ENCODE measurements at places on chromosomes 3 and 15.

GRCh38 chr15:71629781-71630474 is 180.4 kb upstream of the NR2E3 start:
- DNase-seq = no peak

- DNase-seq = no peak
Measured at GRCh38 chr15:47711655-47712054, 5.7 kb upstream of the SEMA6D start.

GRCh38 chr3:113038328-113038727 is 47.5 kb downstream of the GTPBP8 start:
- no peak for DNase-seq

DNA sequence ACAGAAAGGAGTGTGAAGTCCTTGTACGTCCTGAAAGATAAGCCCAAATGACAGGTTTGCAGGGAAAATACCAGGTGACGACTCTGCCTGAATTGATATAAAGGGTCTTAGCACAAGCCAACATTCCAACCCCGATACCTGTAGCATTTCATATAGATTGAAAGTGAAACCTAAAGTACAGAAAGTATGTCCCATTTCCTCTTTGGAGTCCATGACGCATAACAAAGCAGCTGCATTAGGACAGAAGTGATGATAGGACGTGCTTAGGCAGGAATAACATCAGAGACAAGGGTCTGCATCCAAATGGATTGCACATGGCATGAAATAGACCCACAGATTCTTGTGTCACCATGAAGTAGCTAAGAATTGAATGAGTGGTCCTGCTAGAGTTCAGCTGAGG is 187.0 kb upstream of the ROBO1 start:
- no peak for DNase-seq

DNA sequence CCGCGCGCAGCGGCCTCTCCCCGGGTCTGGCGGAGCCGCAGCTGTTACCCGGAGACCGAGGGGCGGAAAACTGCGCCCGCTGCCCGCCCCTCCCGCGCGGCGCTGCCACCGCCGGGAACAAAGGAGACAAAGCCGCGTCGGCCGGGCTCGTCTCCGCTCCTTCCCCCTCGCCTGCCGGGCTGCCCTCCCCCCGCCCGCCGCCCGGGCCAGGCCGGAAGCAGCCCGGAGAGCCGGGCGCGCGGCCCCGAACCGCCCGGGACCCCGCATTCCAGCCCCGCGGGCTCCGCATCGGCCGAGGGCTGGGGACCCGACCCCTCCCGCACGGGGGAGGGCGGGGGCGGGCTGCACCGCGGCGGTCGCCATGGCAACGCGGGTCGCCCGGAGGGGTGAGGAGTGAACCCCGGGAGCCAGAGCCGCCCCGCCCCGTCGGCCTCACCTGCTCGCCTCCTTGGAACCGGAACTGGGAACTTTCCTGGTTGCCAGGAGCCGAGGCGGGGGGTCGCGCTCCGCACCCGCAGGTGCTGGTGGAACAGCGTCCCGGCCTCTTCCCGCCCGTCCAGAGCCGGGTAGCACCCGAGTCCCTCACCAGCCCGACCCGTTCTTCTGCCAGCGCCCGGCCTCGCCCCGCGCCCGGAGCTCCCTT is 448 bp downstream of the PLXNB1 start:
- peak; percentile 74 for DNase-seq

DNA sequence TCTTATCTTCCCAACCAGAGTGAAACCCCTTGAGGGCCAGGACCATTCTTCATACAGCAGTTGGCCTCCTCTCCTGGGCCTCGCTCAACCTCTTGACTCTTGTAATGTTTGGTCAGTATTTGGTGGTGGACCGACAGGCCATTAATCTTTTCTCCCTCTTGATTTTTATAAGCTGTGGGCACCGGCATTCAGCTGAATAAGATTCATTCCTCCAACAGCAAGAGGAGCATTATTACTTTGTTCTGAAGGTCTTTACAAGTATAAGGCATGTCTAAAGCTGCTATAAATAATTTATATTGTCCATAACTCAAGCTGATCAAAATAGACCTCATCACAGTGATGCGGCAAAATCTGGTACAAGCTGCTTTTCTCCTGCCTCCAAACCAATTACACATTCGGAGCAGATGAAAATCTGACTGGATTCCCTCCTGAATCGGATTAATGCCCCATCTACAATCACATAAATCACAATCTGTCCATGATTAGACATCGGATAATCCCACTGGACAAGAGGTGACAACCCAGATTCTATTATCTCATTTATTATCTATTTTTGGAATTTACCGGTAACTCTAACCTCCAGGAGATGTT is 8.4 kb upstream of the ISL2 start:
- DNase-seq = no peak

DNA sequence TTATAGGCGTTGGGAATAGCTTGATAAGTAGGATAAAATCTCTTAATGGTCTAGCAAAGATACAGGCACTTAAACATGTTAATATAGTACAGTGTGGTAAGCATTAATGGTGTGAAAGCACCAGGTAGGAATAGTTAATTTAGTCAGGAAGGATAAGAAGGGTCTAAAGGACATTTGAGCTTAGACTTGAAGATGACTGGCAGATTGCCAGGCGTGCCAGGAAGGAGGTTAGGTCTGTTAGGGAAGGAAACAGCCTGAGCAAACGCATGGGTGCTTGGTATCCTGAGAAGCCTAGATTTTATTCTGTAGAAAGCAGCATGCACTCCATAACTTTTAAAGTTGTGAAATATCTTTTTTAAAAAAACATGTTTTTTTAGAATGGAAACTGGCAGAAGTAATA is 17.7 kb downstream of the SEC62 start:
- DNase-seq = no peak

DNA sequence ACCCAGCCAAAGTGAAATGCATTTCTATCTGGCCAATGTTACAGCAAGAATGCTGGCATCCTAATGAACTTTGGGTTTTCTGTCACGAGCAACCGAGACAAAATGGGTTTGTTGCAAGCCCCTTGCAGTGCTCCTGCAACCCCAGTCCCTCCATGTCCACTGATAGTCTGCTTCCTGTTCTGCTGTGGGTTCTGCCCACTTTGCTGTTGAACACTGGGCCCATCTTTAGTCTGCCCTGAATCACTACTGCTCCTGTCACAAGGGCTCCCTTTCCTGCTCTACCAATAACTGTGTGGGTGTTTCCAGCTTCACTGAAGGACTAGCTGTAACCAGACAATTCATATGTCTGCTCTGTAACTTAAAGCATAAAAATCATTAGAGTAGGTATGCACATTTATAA is 12.7 kb upstream of the OXSR1 start:
- DNase-seq = no peak

- DNase-seq = no peak
Measured at GRCh38 chr3:48738144-48738536, 21.1 kb upstream of the IP6K2 start.

- no peak for DNase-seq
Measured at GRCh38 chr15:81315452-81316175, 8.3 kb downstream of the STARD5 start.

DNA sequence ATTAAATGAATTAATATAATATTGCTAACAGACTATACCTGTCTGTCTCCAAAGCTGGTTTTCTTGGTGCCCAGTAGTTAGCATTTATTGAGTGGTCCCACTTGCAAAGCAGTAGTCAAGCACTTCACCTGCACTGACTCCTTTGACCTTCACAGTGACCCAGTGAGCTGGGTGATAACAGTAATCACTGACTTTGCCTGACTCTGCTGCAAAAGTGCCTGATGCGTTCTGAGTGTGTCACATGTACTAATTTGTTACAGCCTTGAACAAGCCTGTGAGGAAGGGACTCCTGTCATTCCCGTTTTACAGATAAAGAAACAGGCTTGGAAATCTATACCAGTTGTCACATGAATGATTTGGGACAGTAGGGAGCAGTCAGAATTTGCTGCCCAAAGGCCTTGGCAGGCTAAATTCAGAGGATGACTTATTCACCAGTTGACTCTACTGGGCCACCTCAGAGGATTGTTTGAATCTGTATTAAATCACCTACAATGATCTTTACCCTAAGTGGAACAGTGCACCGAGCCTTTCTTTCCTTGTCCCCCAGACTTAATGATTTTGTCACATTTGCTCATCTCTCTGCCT is 116.6 kb upstream of the PLXNA1 start:
- no peak for DNase-seq

DNA sequence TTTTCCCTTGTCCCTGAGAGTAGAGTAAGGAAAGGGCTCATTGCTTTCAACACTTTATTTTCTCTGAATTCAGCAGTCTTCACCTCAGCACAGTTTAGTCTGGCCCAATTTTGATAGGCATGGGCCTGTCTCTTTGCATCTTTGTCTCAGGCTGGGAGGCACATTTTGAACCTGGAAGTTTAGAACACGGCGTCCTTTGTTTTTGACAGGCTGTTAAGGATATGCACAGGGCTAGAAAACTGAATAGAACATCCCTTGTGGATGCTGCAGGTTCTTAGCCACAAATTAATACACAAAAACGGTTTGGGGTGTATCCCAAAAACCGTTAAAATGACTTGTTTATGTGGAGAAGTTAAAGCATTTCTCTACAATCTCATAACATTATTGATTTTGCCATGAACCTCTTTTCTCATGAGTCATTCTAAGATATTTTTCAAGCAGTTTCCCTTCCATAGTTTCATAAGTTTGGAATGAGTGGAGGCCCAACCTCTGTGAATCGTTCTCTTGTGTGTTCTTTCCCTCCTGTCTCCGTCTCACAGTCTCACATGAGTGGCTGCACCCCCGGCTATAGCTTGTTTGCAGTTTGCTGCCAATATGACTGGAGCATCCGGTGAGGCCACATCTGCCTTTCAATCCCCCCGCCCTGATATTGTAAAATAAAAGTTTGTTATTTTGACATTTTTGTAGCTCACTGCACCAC is 192.9 kb upstream of the EIF1B start:
- DNase-seq = no peak

DNA sequence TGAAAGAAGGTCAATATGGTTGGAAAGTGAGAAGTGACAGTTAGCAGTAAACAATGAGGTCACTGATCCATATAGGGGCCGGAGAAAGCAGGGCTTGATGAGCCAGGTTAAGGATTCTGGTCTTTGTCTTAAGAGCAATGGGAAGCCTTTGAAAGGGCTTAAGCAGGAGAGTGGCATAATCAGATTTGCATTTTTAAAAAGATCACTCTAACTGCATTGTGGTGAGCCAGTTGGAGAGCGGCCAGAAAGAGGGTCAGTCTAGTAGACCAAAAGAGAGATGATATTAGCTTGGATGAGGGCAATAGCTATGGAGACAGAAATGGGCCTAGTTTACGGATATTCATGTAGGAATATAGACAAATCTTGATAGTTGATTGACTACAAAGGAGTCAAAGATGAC is 46.6 kb downstream of the CPNE4 start:
- no peak for DNase-seq

- DNase-seq = peak; percentile 82
Measured at GRCh38 chr3:122258757-122259371, 66.2 kb upstream of the CSTA start.

- no peak for DNase-seq
Measured at GRCh38 chr3:13647298-13648059, 98.6 kb downstream of the FBLN2 start.

- no peak for DNase-seq
Measured at GRCh38 chr3:70951316-70951715, 632.2 kb downstream of the FOXP1 start.

GRCh38 chr3:154844863-154845262 is 235.3 kb upstream of the MME start:
- DNase-seq = no peak

GRCh38 chr3:65484964-65485363 is 553.8 kb downstream of the MAGI1 start:
- no peak for DNase-seq

- DNase-seq = no peak
Measured at GRCh38 chr3:14222900-14223594, 44.4 kb downstream of the LSM3 start.

- no peak for DNase-seq
Measured at GRCh38 chr15:41971089-41971894, 1.1 kb downstream of the EHD4 start.

- no peak for DNase-seq
Measured at GRCh38 chr15:39682366-39682765, 100.3 kb downstream of the FSIP1 start.

DNA sequence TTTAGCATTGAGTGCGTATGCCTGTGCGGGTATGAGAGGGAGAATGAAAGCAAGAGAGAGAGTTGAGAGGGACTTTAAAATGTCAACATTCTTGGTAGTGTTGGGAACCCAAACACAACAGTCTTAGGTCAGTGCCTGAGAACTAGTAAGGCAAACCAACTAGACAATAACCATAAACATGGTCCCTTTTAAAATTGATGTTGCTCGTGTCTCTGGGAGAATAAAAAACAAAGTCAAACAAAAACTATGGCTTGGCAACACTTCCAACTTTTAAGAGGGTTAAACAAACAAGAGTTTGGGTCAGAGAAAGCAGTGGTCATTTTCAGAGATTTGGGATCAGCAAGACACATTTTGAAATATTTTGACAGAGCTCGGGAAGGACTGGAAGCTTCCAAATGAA is 146.7 kb upstream of the THBS1 start:
- DNase-seq = no peak

- no peak for DNase-seq
Measured at GRCh38 chr3:29176501-29176900, 104.4 kb upstream of the RBMS3 start.

DNA sequence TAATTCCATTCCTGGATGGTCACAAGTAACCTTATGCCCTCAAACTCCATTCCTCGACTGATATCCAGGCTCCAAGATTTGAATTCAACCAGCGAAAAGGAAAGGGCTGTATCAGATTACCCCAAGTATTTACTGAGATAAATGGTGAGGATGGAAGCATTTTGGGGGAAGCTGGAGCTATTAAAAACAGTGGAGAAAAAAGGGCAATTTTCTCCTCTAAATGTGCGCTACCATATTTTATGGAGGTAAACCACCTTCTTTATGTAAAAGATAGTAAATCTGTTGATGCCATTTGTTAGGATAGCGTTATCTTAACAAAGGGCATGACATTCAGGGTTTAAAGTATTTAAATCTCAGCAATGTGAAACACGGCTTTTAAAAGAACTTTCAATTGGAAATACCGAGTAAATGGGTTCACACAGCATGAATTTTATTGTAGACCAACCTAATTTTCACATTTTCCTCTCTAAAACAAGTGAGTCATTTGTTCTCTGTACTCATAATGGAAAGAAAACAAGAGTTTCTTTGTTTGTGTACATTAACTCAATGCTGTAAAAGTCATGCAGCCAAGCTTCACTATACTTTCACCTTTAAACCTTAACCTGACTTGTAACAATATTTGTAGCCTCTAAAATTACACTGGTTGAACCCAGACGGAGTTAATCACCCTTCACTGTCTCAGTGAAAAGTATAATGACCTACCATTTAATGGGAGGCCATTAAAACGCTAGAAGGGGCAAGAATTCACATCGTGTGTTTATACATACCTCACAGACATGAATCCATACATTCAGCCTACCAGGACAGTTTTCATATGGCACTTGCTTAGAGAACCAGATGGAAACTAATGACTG is 773.4 kb downstream of the ROBO1 start:
- no peak for DNase-seq

- DNase-seq = no peak
Measured at GRCh38 chr15:41983621-41984571, 11.5 kb upstream of the EHD4 start.
